ENCODE measurements at places on chromosomes 2 and 18. TPM values are rescaled to one million over a fixed set of nuclear protein-coding genes. Genes with fewer than 3 reads are reported as not detected.

The CAPN14 gene
- not detected for total RNA-seq

The PNKD gene
- total RNA-seq = 65.0 TPM

The RND3 gene
- total RNA-seq = 43.7 TPM

The ERLEC1 gene
- total RNA-seq = 64.0 TPM

The LINC00305 gene
- total RNA-seq = not detected

The ALK gene
- total RNA-seq = not detected

The ADD2 gene
- 30.8 TPM for total RNA-seq

The DLGAP1 gene
- not detected for total RNA-seq

The SOX11 gene
- total RNA-seq = not detected

The TCF23 gene
- not detected for total RNA-seq

The FBXO48 gene
- total RNA-seq = 0.60 TPM

The SLC19A3 gene
- total RNA-seq = 2.1 TPM

The ASB18 gene
- total RNA-seq = not detected

The SOCS6 gene
- total RNA-seq = 28.2 TPM

The DSG1 gene
- total RNA-seq = not detected

The SIX3 gene
- 3.3 TPM for total RNA-seq

The TMEM37 gene
- total RNA-seq = 1.8 TPM

The POTEI gene
- not detected for total RNA-seq

The ME2 gene
- 34.7 TPM for total RNA-seq

The HTR2B gene
- total RNA-seq = not detected

The SIGLEC15 gene
- total RNA-seq = not detected

The POTEC gene
- not detected for total RNA-seq

The FIGN gene
- total RNA-seq = 3.0 TPM

The CLEC4F gene
- total RNA-seq = not detected

The SRD5A2 gene
- 0.02 TPM for total RNA-seq

The HOXD13 gene
- 0.19 TPM for total RNA-seq

The ERICH2 gene
- total RNA-seq = not detected

The SPP2 gene
- not detected for total RNA-seq

The POTEE gene
- 0.09 TPM for total RNA-seq

The SP5 gene
- total RNA-seq = not detected

The SLC38A11 gene
- not detected for total RNA-seq

The TGIF1 gene
- total RNA-seq = 75.3 TPM

The LRP2 gene
- not detected for total RNA-seq

The KDSR gene
- total RNA-seq = 36.4 TPM

The CDH20 gene
- not detected for total RNA-seq

The PLEKHA3 gene
- 7.1 TPM for total RNA-seq

The CCDC148 gene
- 0.35 TPM for total RNA-seq

The IL36A gene
- total RNA-seq = not detected

All from A549 treated with dexamethasone at 1 μM for 4 hours (cell line).